ENCODE measurements at places on chromosomes 11 and 22. TPM values are rescaled to one million over a fixed set of nuclear protein-coding genes. Genes with fewer than 3 reads are reported as not detected.

The HBB gene
- not detected for total RNA-seq

The BDNF gene
- total RNA-seq: 0.72 TPM

The MYOD1 gene
- not detected for total RNA-seq

The OR52I2 gene
- not detected for total RNA-seq

The WDR74 gene
- total RNA-seq: 38.7 TPM

The PLA2G3 gene
- 0.29 TPM for total RNA-seq

The TRIM64 gene
- total RNA-seq: not detected

The MAP6 gene
- total RNA-seq: 0.27 TPM

The RRP7A gene
- total RNA-seq: 36.0 TPM

The SLC3A2 gene
- total RNA-seq: 128 TPM

The DGAT2 gene
- total RNA-seq: 2.1 TPM

The GAL3ST3 gene
- total RNA-seq: 0.36 TPM

The GPR83 gene
- not detected for total RNA-seq

The PRR33 gene
- not detected for total RNA-seq

The P4HA3 gene
- total RNA-seq: 11.8 TPM

The MS4A1 gene
- total RNA-seq: not detected

The CNTN5 gene
- not detected for total RNA-seq

The DCHS1 gene
- 39.4 TPM for total RNA-seq

The MSANTD2 gene
- 23.7 TPM for total RNA-seq

The UPK3A gene
- total RNA-seq: not detected

The RAB36 gene
- total RNA-seq: 3.3 TPM

The FGF19 gene
- total RNA-seq: not detected

The SCO2 gene
- total RNA-seq: 2.0 TPM

The PATE4 gene
- total RNA-seq: not detected

The UBQLN3 gene
- not detected for total RNA-seq

The BTBD18 gene
- total RNA-seq: not detected

The ROBO4 gene
- 265 TPM for total RNA-seq

The MOGAT2 gene
- not detected for total RNA-seq

The MMP12 gene
- not detected for total RNA-seq

The HEPACAM gene
- not detected for total RNA-seq

The MRGPRX3 gene
- total RNA-seq: not detected

The C2CD2L gene
- total RNA-seq: 5.5 TPM

The SLC22A8 gene
- total RNA-seq: not detected

The PHETA2 gene
- total RNA-seq: 11.2 TPM

The C11orf97 gene
- not detected for total RNA-seq

The APOBEC3H gene
- 0.40 TPM for total RNA-seq

The SCGB1A1 gene
- total RNA-seq: not detected

The CPSF7 gene
- total RNA-seq: 33.4 TPM

The ZC3H12C gene
- 22.4 TPM for total RNA-seq

The FAM111B gene
- 29.9 TPM for total RNA-seq

The SLC36A4 gene
- 14.4 TPM for total RNA-seq

The HIC2 gene
- total RNA-seq: 3.7 TPM

The CDC42BPG gene
- 0.22 TPM for total RNA-seq

All from thoracic aorta endothelial cell (primary cell).